ENCODE measurements at places on chromosomes 4 and X.
A peak's percentile ranks its signal among the peaks of the same experiment; 100 is the strongest.

DNA sequence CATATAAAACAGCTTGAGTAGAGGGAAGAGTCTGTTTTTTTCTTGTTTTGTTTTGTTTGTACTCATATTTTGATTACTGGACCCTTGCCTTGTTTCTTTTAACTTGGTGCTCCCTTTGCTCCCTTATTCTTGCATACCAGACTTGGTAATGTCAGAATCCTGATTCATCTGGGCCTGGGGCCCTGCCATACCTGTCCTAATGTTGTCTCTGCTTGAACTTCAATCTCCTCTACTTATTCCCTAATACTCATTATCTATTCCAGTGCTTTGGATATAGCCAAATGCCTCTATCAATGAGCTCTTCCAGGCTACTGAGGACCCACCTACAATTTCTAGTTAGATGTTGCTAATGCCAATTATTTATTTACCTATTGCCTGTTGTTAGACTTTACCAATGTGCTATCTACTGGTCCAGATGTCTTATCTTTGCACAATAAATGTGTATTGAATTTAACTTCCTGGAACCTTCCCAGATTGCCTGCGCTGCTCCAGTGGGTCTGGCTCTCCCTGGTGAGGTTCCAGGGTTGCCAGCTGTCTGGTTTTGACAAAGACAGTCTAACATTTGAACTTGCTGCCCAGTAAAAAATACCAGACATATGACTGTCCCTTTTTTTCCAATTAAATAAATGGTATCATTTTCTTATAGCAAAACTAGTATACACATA is 64.4 kb upstream of the ACSL4 start:
- no peak for DNase-seq

- DNase-seq: no peak
These were observed 17.0 kb downstream of the MAB21L2 start for GRCh38 chr4:150598909-150599308.

DNA sequence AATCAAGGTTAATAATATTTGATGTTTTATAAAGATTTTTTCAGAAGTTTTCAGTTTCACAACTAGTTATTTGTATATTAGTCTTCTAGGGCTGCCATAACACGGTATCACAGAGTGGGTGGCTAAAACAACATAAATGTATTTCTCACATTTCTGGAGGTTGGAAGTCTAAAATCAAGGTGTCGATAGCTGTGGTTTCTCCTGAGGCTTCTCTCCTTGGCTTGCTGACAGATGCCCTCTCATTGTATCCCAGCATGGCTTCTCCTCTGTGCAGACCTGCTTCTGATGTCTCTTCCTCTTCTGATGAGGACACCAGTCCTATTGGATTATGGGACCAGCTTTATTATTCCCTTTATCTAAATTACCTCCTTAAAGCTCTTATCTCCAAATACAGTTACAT is 1456.6 kb downstream of the STIM2 start:
- DNase-seq: no peak

- no peak for DNase-seq
These were observed 2.6 kb downstream of the NAF1 start for GRCh38 chr4:163164110-163164509.

GRCh38 chrX:140229191-140229590 is 263.9 kb upstream of the CXorf66 start:
- DNase-seq: no peak

DNA sequence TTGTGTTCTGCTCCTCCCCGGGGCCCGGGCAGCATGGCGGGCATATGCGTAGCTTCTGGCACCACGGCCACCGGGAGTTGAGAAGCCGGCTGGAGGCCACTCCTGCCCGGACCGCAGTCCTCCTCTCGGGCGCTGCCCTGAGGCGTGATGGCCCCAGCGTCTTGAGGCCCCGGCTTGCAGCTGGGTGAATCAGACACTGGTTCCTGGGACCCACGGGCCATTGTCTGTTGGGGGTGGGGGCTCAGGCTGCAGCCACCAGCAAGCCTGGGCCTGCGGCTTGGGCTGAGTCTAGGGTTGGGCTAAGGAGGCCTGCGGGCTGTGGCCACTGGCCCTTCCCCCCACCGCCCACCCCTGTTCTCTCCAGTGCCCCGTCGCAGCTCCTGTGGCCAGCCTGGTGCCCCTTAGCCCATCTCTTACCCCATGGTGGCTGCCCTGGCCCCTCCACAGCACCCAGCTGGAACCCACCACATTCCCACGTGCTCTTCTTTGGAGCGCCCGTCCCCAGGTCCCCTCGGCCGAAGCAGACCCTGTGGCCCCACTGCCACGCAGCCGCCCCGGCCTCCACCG is 6.7 kb upstream of the UVSSA start:
- no peak for DNase-seq

DNA sequence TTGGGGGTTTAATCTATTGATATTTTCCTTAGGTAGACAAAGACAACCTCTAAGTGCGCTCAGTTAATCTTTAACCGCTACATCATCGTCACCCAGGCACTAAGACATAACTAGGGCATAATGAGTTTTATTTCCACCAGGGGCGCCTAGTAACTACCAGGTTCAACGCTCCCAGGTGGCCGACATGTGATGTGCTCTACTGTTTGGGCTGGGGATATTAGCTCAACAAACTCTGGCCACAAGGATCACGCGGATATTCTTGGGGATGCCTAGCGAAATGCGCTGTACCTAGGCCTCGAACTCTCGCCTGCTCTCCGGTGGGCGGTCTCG is 915 bp upstream of the RAB33B start:
- peak; percentile 69 for DNase-seq

GRCh38 chr4:40710484-40711254 is 39.1 kb upstream of the NSUN7 start:
- no peak for DNase-seq

Measured in activated CD4-positive, alpha-beta T cell treated with anti-CD3 and anti-CD28 coated beads for 4 hours (primary cell).